ENCODE measurements at places on chromosomes 6 and 20.

- peak; percentile 36 for DNase-seq
Measured at GRCh38 chr6:153595903-153596302, 443.1 kb upstream of the OPRM1 start.

GRCh38 chr6:22613695-22614094, 44.3 kb downstream of the HDGFL1 start:
- peak; percentile 92 for DNase-seq

GRCh38 chr6:167328086-167328485, 3.2 kb downstream of the TTLL2 start:
- DNase-seq: no peak

DNA sequence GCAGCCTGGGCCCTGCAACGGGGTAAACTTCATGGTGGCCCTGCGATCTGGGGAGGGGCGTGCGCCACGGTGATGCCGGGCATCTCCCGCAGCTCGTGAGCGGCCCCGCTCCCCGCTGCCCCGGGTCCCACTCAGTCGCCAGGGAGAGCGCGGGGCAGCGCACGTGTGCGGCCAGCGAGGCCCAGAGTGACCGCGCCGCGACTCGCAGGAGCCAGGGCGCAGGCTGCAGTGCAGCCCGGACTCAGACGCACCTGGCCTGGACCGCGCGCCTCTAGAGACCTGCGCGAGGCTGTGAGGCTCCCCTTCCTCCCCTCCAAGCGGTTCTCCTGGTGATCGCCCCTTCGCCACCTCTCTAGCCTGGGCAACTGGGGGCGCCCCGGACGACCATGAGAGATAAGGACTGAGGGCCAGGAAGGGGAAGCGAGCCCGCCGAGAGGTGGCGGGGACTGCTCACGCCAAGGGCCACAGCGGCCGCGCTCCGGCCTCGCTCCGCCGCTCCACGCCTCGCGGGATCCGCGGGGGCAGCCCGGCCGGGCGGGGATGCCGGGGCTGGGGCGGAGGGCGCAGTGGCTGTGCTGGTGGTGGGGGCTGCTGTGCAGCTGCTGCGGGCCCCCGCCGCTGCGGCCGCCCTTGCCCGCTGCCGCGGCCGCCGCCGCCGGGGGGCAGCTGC, 652 bp downstream of the BMP6 start:
- no peak for DNase-seq

DNA sequence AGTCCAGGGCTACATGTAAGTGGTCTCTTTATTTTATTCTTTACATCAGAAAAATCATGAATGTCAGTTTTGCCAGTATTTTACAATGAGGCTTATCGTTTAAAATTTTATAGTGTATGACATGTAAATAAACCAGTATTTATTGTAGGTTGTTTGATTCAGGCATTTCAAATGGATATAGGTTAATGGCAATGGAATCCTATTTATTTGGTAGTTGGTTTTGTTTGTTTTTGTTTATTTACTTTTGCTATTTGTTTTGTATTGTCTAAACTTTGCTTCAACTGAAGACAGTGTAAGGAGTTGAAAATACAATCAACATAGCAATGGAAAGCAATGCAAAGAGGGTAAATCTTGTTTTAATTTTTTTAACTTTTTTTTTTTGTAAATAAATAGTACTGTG, 119.0 kb upstream of the SAMD5 start:
- DNase-seq: no peak

DNA sequence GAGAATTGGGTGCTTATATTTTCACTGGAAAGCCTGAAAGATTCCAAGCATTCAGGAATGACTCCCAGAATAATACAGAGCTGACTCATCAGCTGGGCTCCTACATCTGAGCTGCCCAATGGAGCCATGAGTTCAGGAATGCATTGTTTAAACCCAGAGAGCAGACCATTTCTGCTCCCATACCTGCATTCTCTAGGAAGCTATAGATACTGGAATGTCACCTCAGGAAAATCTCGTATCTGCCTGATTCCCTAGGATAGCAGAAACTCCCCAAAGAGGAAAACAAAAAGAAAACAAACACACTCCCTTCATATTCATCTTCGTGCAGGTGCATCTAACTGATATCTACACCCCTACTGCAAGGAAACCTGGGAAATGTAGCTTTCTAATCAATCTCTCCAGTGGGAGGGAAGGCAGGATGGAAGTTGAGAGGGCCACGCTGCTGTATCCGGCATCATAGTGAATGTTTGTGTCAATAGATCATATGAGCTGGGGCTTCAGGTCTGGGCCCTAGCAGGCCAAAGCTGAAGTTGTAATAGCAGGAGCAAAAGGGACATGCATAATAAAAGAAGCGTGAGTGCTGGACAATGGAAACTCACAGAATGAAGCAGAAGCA, 8.2 kb upstream of the SLC2A12 start:
- peak; percentile 86 for DNase-seq

GRCh38 chr20:53223626-53224172, 251.5 kb downstream of the TSHZ2 start:
- peak; percentile 55 for DNase-seq

DNA sequence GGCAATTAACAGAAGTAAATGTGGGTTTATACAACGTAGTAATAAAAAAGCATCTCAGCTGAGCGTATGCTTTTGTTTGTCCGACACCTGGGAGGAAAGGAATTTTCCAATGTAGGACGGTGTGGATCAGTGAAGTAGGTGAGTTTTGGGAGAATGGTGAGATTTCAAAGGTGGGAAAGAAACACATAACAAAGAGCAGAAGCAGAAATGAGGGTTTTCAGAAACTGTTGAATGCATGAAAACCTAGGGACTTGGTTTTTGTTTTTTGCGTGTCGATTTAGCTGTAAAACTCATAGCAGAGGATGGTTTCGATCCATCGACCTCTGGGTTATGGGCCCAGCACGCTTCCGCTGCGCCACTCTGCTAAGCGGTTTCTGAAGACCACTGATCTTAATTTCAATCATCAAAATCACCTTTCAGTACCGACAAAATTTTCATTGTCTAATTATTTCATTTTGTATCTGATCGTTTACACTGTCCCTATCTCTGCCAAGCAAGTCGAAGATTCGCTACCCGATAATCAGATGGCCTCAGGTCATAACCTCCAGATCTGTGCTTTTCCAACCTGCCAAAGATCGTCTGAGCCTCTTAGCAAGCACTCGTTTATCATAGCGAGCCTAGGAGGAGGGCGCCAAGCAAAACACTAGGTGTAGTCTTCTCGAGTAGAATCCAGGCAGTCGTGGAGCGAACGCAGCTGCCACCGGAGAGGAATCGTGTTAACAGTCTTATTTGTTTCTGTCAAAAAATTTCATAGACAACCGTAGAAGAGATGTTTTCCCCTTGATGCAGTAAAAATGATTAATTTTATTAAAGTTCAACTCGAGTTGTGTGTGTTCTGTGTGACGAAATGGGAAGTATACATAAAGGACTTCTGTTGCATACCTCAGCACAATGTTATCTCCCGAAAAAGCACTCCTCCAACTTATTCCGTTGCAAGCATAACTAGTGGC, 20.9 kb upstream of the POM121L2 start:
- DNase-seq: peak; percentile 69

GRCh38 chr6:17470938-17471327, 77.5 kb downstream of the CAP2 start:
- peak; percentile 43 for DNase-seq

- DNase-seq: peak; percentile 62
Measured at GRCh38 chr20:52959125-52959524, 13.0 kb upstream of the TSHZ2 start.
